ENCODE measurements at places on chromosomes 1 and 21.

- no peak for DNase-seq
Measured at GRCh38 chr1:108646648-108647269, 14.1 kb downstream of the HENMT1 start.

DNA sequence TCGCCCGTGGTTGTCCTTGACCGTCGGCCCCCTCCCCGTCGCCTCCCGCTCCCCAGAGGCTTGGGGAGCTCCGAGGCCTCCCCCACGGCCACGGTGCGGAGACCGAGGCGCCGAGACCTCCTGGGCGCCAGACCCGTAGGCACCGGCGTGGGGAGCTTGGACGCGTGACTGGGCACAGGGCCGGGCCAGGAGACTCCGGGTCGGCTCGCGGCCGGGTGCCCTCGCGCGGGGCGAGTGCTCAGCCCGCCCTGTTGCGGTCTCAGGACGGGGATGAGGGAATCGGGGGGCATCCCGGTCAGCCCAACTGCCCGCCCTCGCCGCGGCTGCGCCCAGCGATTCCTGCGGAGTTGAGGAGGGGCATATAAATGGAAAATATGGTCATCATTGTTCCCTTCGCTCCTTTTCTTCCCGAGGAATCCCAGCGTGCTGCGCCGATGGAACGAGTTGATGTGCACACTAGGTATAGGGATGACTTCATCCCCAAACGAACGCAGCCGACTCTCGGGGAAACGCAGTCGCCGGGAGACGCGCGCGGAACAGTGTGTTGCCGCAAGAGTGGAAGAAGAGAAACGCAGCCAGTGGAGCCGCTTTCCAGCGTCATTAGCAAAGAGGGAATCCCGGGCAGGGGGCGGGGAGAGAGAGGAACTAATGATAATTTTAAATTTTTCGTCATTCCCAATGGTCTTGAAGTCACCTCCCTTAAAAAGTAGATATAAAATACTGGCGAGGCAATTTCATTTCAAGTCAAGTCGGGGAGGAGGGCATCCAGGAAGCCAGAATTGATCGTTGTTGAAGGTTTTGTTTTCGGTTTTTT lies 747 bp upstream of the ENAH start:
- DNase-seq = peak; percentile 44

DNA sequence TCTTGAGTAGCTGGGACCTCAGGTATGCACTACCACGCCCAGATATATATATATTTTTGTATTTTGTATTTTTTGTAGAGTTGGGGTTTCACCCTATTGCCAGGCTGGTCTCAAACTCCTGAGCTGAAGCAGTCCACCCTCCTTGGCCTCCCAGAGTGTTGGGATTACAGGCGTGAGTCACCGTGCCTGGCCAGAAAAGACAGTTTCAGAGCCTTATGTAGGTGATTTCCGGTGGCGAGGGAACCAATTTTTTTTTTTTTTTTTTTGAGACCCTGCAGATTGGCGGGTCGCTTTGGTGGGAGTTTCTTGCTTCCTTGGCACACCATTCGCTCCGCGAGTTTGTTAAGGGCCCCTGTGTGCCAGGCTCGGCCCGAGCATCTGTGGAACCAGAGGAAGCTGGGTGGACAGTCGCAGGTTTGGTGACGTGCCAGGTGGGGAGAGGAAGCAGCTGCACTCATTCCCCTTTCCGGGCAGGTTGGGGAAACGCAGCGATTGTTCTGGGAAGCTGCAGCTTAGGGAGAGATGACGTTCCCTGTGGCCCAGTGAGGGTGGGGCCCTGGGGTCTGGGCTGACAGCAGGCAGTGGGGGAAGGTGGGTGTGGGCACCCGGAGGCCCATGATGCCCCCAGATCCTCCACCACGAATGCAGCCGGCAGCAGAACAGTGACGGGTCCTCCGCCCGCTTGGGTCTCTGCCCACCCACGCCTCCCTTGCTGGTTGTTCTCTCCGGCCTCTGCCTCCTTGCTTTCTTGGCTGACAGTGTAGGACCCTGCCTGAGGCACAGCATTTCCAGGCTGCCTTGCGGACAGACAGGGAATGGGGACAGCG lies 25.1 kb downstream of the SPSB1 start:
- peak; percentile 45 for DNase-seq

DNA sequence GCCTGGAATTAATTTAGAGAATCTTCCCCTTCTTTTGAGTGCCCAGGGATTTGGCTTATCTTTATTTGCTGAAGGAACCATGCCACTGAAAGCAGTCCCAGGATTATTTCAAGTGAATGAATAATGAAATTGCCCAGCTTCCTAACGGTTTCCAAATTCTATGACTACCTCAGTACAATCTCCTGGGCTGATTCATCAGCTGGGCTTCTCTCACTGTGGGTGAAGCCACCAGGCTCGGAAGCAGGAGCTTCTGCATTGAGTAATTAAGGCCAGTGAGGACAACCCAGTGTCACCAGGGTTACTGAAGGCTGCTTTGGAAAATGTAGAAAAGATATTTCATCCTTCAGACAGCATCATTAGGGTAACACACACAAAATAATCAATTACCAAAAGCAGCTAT lies 169.8 kb downstream of the DAB1 start:
- no peak for DNase-seq

GRCh38 chr1:162234571-162234970 lies 142.1 kb downstream of the SPATA46 start:
- DNase-seq = no peak

- DNase-seq = no peak
Measured at GRCh38 chr1:204190212-204191211, 5.8 kb downstream of the KISS1 start.

DNA sequence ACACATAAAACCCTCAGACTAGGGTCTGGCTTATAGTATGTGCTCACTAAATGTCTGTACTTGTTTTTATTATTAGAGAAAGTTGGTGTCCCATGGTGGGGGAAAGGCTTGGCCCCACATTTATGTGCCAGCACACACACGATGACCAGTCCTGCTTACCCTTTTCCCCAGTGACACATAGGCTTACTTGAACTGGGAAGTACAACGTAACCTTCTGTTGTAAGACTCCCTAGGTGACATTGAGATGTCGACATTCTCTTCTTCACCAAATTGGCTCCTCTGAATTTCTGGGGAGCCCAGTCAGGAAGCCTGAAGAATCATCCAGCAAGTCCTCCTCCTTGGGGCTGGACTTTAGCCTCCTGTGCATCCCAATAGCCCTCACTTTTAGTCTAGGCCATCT lies 1.7 kb upstream of the MECR start:
- DNase-seq = no peak

GRCh38 chr1:69504730-69505252 lies 62.9 kb upstream of the LRRC7 start:
- no peak for DNase-seq

DNA sequence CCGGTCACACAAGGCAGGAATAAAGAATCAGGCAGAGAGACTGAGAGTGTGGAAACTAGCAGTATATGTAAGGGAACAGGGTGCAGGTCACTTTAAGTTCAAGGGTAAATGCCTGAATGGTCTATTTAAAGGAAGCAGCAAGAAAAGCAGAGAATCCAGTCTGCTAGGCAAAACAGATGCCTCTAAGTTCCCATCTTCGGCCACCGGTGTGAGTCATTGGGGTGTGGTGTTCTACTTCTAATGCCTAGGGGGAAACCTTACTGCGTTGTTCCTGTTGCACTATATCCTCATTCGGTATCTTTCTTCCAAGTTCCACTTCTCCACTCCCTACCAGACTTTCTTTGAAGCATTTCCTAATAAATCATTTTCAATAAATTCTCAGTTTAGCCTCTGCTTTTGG lies 259.9 kb downstream of the HHIPL2 start:
- no peak for DNase-seq

GRCh38 chr1:171329251-171329650 lies 15.3 kb downstream of the FMO4 start:
- no peak for DNase-seq

DNA sequence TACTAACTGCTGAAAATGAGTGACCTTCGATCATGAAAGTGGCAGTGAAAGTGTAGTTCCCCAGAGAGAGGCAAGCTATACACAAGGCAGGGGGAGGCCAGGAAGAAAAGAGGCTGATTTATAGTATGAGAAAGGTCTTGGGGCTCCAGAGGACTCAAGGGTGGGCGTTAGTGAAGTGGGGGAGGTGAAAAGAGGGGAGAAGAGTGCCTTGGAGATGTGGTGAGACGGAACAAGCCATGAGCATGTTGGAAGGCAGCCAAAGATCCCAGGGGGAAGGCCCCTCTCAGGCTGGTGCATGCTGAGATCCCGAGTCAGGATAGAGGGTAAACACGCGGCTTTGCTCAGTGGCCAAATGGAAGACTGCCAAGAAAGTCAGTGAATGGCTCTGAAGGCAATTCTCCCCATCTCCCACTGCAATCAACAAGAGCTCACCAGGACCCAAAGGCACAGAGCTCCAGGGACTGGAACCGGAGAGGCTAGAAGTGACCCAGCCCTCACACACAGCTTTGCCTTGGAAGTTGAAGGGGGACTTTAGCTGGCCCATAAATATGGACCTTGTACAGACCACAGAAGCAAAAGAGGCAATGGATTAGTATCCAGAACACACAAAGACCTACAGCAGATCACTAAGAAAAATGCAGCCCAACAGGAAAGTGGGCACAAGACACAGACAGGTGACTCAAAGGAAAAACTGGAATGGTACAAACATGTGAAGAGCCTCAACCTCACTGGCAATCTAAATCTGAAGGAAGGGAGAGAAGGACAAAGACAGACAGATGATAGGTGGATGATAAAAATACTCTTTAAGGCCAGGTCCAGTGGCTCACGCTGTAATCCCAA lies 49.6 kb downstream of the HSF2BP start:
- DNase-seq = no peak

- no peak for DNase-seq
Measured at GRCh38 chr1:13992489-13993285, 292.7 kb downstream of the PRDM2 start.

DNA sequence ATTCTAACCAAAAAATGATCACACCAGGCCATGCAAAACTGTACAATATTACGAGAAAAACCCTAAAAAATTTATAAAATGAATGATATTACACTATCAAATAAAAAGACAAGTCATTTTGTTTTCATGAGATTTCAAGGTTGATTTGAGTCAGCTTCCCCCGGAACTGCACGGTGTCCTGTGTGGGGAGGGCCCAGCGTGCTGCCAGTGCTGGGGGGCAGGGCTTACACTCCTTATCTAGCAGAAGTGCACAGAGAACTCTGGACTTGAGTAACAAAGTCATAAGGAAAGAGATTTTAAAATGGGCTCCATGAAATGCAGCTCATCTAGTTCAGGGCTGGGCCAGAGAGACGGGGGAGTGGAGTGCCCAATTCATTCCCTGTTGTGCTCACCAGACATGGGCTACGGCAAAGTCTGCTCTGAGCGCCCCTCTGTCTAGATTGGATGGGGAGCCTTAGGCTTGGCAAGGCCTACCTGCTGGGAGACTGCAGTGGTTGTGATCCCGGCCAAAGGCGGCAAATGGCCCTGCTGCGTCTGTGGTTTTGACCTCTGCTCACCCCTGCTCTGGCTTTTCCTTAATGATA lies 50.1 kb downstream of the COQ8A start:
- no peak for DNase-seq

GRCh38 chr1:228352677-228353481 lies 53.8 kb downstream of the TRIM11 start:
- no peak for DNase-seq

DNA sequence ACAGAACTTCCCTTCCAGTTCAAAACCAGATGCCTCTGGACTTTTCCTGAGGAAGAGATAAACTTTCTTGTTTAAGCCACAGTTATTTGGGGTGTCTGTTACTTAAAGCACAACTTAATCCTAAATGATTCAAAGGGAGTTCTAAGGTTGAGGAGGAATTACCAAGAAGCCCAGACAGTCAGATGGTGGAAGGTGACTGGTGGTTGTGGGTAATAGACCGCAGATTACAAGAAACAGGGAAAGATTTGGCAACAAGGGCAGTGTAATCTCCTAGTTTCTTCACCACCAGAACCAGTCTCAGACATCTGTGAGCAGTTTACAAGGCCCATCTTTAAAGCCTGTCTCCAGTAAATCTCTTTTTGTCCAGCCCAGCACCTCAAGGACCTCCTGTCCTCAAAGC lies 130.1 kb upstream of the CTTNBP2NL start:
- DNase-seq = no peak

DNA sequence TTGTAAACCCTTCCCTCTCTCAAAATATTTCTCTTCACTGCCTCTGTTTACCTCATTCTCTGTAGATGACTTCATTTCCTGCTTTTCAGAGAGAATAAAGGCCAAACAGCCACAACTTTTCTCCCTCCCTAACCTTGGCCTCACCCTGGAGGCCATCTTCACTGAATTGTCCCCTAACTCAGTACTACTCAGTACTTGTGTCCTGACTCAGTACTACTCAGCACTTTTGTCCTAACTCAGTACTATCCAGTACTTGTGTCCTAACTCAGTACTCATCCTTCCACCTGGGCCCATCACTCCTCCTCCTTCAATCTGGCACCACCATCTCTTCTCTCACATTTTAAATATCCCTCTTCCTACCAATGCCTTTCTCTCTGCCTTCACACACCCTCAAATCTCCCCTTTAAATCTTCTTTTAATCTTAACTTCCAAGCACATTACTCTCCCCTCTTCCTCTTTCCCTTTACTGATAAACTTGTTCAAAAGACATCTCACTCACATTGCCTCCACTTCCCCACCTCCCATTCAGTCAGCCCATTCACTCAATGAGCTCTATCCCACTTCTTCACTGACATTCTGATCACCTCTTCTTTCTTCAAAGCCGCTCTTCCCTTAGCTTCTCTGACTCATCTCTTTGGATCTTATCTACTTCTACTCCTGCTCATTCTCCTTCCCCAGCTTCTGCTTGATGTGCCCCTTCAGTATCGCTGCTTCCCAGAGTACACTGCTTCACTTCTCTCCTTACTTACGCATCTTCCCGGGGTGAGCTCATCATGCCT lies 121.4 kb downstream of the RNF220 start:
- no peak for DNase-seq

DNA sequence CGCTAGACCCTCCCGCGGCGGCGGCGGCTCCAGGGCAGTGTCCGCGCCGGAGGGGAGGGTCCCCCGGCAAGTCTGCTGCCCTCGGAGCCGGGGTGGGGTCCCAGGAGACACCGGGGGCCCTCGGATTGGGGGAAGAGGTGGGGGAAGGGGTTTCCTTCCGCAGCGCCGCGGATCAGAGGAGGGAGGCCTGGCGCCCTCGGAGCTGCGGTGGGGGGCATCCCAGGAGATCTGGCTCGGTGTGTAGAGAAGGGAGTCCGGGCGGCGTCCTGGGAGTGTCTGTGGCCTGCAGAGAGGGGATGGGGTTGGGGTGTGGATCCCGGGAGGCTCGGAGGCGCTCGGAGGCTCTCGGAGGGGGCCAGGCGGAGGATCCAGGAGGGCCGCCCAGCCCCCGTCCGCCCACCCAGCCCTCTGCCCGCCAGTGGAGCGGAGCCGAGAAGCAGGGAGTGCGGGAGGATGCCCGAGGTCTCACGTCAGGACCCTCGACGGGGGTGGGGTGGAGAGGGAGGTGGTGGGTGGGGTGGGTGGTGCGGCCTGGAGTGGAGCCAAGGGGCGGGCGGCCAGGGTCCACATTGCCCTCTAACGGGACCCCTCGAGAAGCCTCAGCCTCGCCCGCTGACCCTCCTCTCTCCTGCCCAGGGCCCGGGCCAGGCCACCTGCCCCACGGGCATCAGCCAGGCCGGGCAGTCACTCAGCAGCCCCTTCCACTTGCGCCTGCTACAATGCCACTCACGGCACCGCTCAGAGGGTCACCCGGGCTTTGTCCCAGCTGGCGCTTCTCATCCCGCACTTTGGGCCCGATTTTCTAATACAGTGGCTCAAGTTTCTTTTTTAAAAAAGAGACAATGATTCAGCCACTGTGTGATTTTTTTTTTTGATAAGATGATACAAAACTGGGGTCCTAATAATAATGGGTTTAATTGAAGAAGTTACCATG lies 60.2 kb upstream of the ARHGEF16 start:
- no peak for DNase-seq
